Stomach (tissue), 19 donors: ENCODE measurements at places on chromosomes 11 and 22.

DNA sequence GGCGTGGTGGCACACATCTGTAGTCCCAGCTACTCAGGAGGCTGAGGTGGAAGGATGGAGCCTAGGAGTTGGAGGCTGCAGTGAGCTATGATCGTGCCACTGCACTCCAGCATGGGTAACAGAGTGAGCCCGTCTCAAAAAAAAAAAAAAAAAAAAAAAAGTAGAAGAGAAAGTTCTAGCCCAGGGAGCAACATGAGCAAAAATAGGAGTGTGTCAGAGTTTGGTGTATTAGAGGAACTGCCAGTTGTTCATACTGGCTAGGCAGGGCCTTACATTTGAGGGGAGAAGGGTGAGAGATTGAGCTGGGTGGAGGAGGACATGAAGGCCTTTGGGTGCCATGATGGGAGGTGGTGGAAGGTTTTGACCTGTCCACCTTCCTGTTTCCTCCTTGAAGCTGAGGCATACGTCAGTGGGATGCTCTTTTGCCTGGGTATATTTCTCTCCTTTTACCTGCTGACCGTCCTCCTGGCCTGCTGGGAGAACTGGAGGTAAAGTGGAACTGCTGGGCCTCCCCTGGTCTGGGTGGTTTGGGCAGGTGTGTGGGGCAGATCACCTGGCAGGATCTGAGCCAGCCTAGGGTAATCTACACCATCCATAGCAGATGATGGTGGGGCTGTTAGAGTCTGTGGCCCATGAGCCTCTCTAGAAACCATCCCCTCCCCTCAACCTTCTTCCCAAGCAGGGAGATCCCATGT lies 7.3 kb downstream of the SIDT2 start:
- DNase-seq, result peak; percentile 14

DNA sequence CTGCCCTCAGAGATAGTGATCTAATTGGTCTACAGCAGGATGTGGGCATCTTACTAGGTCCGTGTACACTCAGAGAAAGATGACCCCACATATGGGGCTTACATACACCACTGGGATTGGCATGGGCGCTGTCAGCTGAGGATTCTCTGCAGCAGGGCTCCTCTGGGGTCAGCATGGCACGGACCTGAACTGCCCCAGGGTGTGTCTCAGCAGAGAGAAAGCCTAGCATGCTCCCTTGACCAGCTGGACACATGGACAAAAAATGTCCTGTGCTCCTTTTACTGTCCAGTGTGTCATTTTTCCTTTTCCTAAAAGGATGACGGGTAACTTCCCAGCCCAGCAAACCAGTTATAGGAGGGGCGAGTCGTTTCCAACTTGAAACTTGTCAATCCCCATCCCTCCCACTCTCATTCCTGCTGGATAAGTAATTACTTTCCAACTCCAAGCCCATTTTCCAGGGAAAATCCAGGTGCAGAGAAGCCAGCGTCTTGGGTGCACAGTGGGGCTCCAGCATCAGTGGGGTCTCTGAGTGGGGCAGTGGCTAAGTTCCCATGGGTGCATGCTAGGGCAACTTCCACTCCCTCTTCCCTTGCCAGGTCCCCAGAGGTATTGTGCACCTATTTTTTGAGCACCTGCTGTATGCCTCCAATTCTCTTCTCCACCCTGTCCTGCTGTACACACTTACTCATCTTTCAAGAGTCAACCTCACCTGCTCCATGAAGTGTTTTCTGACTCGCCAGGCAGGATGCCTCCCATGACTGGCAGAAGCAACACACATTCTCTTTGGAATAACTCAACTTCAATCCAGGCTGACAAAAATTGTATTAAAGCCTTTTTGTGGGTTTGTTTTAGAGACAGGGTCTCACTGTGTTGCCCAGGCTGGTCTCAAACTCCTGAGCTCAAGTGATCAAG lies 5.0 kb downstream of the VSTM5 start:
- DNase-seq, result no peak

DNA sequence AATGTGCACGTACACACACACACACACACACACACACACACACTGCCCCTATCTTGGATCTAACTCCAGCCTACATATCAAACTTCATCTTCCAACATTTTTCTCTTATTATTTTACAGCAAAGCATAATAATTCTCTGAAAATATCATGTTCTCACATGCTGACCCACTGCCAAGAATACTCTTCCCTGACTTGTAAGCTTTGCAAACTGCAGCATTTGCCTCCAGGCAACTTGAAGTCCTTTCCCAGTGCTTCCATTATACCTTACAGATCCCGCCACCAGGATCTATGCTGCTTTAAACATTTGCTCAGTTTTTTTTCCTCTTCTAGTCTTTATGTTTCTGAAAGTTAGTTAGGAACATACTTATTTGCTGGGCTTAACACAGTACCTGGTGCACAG lies 483.3 kb upstream of the ARHGAP42 start:
- no peak for DNase-seq

GRCh38 chr22:49929994-49930575 lies 11.7 kb downstream of the CRELD2 start:
- no peak for DNase-seq

DNA sequence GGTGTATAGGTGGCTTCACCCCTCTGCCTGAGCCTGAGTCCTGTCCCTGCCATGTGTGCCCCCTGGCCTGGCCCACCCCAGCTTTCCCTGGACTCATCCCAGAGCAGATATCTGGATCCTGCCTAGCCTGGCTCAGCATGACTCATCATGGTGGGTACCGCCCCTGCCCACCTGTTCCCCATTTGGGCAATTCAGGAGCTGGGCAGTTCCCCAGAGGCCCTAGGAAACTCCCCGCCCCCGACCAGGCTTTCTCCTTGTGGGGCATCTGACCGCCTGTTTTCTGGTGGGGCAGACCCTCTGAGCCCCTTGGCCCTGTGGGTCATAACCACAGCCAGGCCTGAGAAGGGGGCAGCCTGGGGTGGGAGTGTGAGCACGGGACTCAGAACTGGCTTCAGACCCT lies 4.4 kb downstream of the TSPO start:
- no peak for DNase-seq

GRCh38 chr11:65425971-65426838 lies 3.6 kb downstream of the NEAT1 start:
- DNase-seq, result peak; percentile 40

DNA sequence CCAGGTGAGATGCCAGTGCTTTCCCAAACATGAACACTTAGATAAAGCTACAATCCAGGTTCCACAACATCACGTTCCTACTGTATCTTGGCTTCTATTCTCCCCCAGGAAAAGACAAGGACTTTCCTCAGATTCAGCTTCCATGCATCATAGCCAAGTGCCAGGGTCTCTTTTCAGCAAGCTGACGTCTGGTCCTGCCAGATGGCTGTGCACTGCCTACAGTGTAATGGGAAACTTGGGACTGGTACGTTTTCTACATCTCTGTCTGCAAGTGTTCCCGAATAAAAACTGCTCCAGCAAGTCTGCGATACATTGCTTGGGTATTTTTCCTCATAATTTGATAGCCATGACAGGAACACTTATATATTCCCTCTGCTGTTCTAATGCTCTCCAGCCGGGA lies 412.5 kb downstream of the FAM181B start:
- no peak for DNase-seq

- no peak for DNase-seq
Observed at GRCh38 chr11:15716550-15716949, 601.8 kb downstream of the INSC start.

DNA sequence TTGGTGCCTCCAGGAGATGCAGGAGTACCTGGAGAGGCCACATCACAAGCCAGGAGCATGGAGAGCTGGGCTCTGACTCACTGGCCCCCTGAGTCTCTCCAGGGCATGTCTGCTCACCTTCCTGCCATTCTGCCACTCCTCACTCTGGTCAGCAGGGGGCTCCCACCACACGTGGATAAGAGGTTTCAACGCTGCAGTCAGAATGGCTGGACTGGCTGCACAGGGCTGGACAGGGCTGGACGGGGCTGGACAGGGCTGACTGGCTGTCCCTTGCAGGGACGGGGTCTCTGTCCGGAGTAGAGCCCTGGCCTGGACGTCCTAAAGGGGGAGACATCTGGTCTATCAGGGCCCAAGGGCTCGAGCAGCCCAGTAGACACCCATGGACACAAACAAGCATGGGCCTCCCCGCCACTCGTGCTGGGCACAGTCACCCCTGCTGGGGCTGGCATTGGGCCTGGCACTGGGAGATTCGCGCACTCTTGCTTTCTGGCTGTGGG lies 34.6 kb downstream of the CYTH4 start:
- DNase-seq, result peak; percentile 93

DNA sequence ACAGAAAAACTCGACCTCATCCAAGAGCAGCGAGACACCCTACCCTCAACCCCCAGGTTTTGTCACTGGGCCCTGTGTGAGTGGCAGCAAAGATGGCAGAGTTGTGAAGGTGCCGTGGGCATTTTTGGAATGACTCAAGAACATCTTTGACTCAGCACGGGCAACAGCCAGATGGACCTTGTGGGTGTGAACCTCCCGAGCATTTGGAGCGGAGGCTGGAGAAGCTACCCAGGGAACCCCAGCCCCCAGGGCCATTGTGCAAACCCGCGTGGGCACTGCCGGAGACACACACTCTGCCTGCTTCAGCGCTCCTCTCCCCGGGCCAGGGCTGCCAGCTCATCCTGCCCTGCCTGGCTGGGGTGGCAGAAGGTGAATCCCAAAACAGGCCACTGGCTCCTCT lies 66.1 kb downstream of the PANX1 start:
- DNase-seq, result no peak

DNA sequence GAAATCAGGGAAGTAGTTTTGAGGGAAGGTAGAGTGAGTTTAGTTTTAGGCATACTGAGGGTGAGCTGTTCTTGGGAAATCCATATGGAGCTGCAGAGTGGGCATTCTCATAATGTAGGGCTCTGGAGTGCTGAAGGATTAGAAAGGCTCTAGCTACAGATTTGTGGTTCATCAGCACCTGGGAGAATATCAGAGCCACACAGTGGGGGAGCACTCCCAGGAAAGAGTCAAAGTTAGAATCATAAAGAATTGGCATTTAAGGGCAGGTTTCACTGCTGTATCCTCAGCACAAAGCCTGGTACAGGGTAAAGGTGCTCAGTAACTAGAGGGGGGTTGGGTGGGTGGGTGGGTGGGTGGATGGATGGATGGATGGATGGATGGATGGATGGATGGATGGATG lies 52.5 kb downstream of the SLN start:
- no peak for DNase-seq

DNA sequence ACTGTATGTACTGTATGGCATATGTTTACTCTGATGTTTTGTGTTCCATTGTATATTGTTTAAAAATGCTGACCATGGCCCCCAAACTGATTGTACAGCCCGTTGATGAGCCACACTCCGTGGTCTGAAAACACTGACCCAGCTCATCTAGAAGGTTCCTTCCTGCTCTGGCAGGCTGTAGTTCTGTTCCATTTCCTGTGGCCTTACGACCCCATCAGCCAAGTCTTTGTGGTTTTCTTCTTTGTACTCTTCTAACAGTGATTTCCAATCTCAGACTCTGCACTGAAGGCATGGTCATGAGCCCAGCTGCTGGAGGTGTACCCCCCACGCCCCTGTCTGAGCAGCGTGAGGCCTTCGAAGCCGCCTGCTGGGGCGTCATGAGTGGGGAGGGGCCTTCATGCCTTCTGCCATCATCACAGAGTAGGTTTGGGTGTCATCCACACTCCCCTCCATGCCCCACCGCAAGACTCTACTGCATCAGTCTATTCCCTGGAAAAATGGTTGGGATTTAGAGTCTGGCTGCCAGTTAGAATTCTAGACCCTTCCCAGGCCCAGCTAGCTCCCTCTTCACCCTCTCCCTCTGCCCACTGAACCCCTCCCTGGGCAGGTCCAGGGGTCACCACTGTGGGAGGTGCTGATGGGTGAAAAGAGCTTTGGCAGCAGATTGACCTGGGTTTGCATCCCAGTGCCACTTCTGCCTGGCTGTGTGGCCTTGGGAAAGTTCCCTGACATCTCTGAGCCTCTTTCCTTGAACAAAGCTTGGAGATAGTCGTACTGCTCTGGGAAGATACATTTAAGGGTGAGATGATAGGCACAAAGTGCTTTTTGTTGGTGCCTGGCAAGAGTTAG lies 11.3 kb upstream of the C11orf96 start:
- no peak for DNase-seq

DNA sequence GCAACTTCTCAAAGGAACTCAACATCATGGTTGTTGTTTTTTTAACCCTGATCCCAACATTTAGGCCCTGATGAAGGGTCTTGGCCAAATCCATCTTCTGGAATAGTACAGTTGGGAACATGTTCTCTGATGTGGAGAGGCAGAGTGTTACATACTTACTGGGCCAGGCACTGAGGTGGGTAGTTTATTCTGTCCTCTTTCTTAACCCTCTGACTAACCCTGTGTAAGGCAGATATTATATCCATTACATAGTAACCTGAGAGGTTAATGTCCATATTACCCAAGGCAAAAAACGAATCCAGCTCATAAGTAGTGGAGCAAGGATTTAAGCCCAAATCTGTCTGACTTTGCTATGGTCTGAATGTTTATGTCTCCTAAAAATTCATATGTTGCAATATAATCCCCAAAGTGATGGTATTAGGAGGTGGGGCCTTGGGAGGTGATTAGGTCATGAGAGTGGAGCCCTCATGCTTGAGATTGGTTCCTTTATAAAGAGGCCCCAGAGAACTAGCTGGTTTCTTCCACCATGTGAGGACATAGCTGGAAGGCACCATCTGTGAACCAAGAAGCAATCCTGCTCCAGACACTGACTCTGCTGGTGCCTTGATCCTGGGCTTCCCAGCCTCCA lies 16.3 kb downstream of the PPFIBP2 start:
- no peak for DNase-seq

DNA sequence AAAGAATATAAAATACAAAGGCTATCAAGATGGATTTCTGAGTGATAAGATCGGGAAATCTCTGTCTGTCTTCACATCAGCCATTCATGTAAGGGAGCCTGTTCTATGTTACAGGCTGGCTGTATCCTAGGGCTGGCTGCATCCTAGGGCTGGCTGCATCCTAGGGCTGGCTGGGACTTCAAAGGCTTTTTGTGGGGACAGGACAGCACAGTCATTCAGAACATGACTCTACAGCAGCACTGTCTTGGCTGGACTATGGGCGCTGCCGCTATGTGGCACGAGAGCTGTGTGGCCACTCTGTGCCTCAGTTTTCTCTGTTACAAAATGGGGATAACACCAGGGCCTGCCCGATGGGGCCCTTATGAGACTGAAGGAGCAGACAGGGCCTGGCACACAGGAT lies 10.2 kb downstream of the ADAMTS8 start:
- no peak for DNase-seq

DNA sequence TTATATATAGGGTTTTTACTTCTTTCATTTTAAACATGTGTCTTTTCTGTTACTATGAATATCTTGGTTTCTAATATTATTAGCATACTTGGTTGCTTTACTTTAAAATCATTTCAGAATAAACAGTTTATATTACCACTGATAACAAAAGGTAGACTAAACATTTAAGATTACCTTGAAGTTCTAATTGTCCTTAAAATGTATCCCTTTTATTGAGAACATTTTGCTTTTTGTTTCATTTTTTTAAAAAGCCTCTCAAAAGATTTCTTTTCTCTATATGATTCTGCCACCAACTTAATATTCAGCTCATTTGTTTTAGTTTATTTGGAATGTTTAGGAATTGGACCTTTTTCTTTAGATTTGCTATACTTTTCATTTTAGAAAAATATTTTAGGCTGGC lies 39.6 kb downstream of the MED15 start:
- no peak for DNase-seq

GRCh38 chr11:128891913-128892398 lies 800 bp downstream of the KCNJ5 start:
- DNase-seq, result peak; percentile 65

GRCh38 chr11:73157101-73158010 lies 15.2 kb upstream of the FCHSD2 start:
- DNase-seq, result no peak
